Astrocyte of the hippocampus (primary cell): ENCODE measurements at places on chromosomes 12 and 14.
A peak's percentile ranks its signal among the peaks of the same experiment; 100 is the strongest.

DNA sequence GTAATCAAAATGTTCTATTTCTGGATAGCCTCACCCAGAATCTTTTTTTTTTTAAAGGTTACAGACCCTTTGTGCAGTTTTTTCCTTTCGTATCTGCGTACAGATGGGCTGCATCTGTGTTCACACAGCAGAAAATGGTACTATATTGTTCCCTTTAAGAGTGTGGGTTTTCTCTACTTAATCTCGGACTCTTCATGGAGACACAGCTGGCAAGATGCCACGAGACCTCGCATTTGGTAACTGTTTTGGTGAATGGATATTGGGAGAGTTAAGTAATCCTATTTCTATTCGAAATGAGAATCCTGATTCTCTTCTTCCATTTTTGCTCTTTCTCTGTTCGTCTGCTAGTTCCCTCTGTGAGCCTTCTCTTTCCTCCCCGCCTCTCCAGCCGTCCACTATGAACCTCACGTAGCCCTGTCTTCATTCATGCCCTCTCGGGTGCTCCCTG lies 85.7 kb downstream of the SAMD4A start:
- DNase-seq: peak; percentile 72

- no peak for DNase-seq
These were observed 21.4 kb upstream of the TMTC2 start for GRCh38 chr12:82665142-82665923.

GRCh38 chr14:35375558-35376025 lies 29.0 kb downstream of the NFKBIA start:
- DNase-seq: no peak

GRCh38 chr14:104876251-104876699 lies 11.2 kb downstream of the CEP170B start:
- peak; percentile 54 for DNase-seq
